Urothelium cell line (cell line): ENCODE measurements at places on chromosomes 12 and 14.

- DNase-seq, result no peak
These were observed 120.0 kb downstream of the TTLL5 start for GRCh38 chr14:75781096-75781495.

GRCh38 chr12:109538191-109538863, 35.0 kb downstream of the MMAB start:
- no peak for DNase-seq

DNA sequence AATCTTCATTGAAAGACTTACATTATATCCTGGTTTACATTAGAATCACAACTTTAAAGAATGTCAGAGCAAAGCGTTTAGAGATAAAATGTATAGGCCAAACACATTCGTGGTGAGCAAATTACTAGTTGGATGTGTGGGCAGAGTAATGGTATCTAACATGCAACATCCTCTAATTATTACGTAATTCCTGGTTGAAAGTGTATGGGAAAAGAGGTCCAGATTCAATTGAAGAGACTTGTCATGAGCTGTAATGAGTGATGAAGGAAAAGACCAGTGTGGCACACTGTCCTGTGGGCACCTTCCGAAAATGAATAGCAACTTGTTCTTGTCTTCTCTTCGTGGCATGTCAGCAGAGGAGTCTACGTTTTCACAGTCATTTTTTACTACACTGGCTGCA, 192.8 kb downstream of the LRIG3 start:
- DNase-seq, result no peak

DNA sequence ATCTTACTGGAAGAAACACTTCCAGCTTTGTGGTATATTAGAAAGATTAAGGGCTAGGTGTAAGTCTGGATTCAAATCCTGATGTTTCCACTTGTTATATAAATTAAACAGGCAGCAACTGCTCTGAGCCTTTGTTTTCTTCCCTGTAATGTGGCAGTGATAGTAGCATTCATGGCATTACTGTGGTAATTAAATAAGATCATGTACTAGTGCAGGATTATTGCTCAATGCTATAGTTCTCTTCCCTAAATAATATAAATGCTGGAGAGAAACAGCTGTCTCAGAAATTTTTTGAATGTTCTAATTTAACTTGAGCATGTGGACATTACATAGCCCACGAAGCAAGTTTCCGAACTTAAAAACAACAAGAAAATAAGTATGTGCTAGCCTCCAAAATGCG, 5.4 kb downstream of the TMEM117 start:
- no peak for DNase-seq

DNA sequence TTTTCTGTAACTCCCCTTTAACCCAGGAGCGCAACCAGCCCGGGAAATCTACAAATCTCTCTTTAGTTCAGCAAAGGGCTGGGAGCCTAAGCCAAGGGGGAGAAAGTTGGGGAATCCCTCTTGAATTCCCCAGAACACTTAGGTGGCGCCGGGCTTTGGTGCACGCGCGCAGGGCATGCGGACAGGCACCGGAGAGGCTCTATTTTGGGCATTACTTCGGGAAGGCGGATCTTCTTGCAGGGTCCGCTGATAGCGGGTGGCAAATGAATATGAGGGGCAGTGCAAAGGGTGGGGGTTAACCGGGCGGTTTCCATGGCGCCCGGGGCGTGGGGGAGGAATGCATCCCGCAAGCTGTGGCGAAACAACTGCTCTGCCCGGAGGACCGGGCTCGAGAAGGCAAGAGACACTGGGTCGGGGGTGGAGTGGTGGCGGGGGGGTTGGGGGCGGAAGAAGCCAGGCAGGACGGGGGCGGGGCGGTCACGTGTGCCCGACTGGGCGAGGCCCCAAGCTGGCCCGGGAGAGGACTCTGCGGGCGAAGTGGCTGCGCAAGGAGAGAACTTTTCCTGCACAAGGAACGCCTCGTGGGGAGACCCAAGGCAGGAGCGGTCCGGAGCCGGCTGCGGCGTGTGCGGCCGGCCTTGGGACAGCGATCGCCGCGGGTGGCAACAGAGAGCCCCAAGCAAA, at the start of gene FLVCR2:
Gene FLVCR2 (plus strand): TSS at position 519 of the 684 bp plus-strand sequence. CDS start 353 bp downstream, outside the sequence.
- DNase-seq, result peak; percentile 94

- DNase-seq, result no peak
These were observed 113.2 kb upstream of the EEA1 start for GRCh38 chr12:93042283-93042682.

DNA sequence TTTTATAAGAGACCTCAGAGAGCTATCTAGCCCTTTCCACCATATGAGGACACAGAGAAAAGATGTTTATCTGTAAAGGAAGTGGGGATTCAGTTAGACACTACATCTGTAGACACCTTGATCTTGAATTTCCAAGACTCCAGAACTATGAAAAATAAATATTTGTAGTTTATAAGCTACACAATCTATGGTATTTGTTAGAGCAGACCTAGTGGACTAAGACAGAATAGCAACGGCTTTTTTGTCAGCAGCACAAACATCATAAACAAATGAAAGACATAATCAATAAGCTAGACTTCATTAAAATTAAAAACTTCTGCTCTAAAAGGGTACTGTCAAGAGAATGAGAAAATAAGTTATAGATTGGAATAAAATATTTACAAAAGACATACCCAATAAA, 810.1 kb downstream of the FSCB start:
- DNase-seq, result no peak

DNA sequence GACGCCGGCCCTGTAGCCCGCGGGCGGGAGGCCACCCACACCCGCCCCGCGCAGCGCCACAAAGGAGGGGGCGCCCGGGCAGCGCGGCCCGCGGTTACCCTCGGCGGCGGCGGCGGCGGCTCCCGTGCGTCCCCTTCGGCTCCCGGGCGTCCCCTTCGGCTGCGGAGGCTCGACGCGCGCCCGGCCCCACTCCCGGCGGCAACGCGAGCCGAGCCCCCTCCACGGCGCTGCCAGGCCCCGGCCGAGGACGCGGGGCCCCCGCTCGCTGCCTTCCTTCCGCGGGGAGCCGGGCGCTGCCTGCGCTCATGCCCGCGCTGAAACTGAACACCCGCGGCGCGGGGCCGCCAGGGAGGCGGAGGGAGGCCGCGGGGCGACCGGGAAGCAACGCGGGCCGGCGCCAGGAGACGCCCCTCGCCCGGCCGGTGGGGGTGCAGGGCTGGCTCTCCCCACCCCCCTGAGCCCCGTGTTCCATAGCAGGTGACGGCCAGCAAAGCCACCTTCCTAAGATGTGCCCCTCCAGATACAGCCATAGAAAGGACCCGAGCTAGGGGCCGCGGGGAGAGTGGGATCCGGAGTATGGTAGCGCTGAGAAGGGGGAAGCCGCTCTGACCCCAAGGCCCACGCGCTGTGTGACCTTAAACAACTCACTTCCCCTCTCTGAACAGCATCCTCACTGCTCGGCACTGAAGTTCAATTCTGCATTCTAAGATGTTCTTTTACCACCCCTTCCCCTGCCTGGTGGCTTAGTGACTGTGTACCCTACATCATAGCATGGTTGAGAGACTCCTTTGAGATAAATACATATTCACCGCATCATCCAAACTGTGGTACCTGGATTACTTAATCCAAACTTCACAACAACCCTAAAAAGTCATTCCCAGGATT, 42.8 kb downstream of the KDM2B start:
- DNase-seq, result peak; percentile 46

- DNase-seq, result no peak
These were observed 24.7 kb upstream of the PWP1 start for GRCh38 chr12:107660861-107661415.

- no peak for DNase-seq
These were observed 6.3 kb downstream of the KRT1 start for GRCh38 chr12:52673713-52674432.

DNA sequence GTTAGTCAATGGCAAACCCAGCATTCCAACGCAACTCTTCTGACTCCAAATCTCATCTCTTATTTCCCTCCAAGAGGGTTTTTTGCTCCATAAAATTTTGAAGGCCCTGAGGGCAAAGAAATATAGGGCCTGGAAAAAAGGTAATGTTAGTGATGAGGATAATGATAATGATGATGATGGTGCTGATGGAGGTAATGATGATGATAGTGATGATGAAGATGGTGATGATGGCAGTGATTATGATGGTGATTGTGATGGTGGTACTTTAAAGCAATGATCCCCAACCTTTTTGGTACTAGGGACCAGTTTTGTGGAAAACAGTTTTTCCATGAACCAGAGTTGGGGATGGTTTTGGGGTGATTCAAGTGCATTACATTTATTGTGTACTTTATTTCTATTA, 50.1 kb downstream of the TMX1 start:
- no peak for DNase-seq

- no peak for DNase-seq
These were observed 67.9 kb downstream of the TSPAN9 start for GRCh38 chr12:3145033-3145432.
